ENCODE measurements at places on chromosomes 11 and 22.
A peak's percentile ranks its signal among the peaks of the same experiment; 100 is the strongest.

DNA sequence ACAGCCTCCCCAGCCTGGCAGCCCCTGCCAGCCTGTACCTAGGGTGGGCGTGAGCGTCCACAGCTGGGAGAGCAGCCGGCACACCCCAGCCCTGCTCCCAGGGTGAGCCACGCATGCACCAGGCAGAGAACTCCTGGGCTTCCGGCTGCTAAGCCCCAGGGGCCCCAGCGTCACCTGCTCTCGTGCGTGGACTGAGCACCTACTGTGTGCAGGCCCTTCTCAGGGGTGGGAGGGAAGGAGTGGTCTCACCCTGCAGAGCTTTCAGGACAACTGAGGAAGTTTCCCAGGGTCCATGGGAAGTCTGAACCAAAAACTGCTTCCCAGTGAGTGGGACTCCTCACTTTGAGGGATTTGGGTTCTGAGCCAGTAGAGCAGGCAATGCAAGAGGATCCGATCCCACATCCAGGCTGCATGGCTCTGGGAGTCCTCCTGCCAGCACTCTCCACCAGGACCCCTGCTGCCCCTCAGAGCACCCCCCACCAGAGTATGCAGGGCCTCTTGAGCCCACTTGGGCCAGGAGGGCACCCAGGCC, 47.1 kb upstream of the PRODH start:
- no peak for DNase-seq

DNA sequence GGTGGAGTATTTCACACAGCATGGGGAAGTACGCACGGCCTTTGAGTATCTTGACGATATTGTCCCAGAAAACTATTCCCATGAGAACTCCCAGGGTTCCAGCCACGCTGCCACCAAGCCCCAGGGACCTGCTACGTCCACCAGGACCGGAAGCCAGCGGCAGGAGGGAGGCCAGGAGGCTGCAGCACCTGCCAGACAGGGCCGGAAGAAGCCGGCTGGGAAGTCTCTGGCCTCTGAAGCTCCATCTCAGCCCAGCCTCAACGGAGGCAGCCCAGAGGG, 32.6 kb downstream of the IGHMBP2 start:
- no peak for DNase-seq

- no peak for DNase-seq
Observed at GRCh38 chr11:131606811-131607335, 236.5 kb downstream of the NTM start.

GRCh38 chr11:118051611-118052461, 25.0 kb upstream of the TMPRSS4 start:
- no peak for DNase-seq

DNA sequence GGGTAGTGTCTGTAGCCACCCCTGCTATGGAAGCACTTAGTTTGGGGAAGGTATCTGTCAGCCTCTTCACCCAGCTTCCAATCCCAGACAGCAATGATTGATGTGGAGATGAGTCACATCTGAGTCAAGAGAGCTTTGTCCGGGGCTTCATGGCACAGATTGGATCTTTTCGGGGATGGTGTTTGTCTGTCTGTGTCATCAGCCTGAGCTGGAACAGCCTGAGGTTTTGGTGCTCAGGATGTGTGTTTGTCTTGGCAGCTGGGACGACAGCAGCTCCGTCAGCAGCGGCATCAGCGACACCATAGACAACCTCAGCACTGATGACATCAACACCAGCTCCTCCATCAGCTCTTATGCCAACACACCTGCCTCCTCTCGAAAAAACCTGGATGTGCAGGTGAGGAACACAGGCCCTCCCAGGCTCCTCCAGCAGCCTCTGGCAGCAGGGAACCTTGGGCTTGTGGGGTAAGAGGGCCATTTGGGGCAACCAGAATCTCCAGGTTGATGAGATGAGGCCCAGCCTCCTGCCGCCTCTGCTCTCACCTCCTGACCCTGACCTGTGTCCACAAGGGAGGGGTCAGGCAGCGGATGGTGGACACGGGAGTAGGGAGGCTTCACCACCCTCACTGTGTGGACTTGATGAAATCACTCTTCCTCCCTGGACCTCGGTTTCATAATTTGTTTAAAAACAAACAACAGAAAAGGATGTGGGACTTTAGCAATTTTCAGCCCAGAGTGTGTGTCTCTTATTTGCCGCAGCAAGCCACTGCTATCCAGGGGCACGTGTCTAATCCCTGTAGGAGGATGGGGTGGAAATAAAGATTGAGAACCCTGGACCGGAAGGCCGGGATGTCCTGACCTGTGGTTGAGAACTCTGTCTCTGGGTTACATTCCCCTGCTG, 124.3 kb downstream of the DBX1 start:
- DNase-seq: peak; percentile 86

- DNase-seq: no peak
Observed at GRCh38 chr11:103525069-103525468, 415.8 kb downstream of the DYNC2H1 start.

DNA sequence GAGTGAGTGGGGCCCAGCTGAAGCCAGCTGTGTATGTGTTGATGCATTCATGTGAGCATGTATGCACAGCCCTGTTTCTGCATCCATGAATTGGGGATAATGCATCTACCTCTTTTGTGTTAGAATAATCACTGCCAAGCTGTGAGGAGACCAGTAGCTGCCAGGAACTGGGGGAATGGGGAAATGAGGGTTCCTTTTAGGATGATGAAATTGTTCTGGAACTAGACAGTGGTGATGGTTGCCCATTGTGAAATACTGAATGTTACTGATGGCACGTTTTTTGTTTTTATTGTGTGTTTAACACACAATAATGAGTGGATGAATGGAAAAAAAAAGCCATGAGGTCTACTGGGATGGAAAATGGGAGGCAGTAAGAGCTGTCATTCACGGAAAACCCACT, 45.3 kb upstream of the WNT11 start:
- no peak for DNase-seq

DNA sequence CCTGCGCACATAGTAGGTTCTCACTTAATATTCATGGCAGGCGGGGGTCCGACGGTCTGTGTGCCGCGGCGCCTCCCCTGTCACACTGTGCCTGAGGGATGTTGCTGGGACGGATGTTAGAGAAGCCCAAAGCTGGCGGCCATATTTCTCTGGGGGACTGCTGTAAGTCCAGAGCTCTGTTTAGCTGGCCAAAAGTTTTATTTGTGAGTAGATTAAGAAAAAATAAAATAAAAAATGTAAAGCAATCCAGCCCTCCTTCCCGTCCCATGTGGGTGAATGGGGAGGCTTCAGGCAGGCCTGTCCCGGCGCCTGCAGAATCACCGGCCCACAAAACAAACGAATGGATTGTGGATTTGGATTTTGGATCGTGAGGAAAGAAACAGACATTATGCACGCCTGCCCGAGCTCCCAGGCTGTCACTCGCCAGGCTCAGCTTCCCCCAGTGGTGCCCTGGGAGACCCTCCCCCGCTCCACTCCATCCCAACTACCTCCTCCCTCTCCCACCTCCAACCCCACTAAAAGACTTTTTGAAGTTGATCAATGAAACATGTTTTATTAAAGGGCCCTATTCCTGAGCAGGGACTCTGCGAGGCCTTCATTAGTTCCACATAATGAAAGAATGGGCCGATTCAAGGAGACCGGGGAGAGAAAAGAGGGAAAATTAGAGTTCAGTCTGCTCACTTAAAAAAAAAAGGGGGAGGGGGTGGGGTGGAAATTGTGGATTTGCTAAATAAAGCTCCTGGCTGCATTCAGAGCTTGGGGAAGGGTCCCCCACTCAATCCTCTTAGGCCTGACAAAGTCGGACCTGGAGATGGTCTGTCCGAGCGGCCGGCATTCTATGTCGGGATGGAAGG, 20.4 kb upstream of the SCUBE1 start:
- no peak for DNase-seq

DNA sequence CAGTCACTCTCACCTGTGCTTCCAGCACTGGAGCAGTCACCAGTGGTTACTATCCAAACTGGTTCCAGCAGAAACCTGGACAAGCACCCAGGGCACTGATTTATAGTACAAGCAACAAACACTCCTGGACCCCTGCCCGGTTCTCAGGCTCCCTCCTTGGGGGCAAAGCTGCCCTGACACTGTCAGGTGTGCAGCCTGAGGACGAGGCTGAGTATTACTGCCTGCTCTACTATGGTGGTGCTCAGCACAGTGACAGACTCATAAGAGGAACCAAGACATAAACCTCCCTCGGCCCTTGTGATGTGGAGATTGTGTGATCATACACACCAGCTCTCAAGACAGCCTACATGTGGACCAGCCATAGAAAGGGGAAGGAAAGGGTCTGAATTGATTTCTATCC, 113.3 kb downstream of the ZNF280B start:
- DNase-seq: no peak

GRCh38 chr11:15349413-15349812, 234.7 kb downstream of the INSC start:
- DNase-seq: no peak

DNA sequence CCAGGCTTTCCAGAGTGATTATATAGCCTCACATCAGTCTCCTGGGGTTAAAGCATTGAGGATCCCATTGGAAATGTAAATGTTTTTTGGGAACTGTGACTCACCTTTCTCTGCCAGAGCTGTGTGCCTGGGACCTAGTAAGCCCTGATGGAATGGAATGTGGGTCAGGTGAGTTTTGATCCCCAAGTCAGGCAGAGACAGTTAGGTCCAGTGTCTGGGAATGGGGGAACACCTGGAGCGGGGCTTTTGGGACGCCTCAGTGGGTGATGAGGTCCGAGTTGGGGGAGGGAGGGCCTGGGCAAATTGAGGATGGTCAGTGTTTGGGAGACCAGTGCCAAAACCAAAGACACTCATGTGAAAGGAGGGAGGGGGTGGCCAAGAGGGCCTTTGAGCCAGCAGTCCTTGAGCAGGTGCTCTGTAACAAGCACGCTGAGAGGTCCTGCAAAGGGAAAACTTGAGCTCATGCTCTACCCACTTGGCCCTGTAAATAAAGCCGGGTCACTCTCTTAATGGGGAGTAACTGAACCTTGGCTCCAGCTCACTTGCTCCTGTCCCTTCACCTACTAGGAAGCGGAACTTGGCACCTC, 104.7 kb downstream of the NAV2 start:
- DNase-seq: no peak

GRCh38 chr22:30813936-30814335, 119.3 kb downstream of the OSBP2 start:
- DNase-seq: no peak
